ENCODE measurements at places on chromosomes 1 and 21.

DNA sequence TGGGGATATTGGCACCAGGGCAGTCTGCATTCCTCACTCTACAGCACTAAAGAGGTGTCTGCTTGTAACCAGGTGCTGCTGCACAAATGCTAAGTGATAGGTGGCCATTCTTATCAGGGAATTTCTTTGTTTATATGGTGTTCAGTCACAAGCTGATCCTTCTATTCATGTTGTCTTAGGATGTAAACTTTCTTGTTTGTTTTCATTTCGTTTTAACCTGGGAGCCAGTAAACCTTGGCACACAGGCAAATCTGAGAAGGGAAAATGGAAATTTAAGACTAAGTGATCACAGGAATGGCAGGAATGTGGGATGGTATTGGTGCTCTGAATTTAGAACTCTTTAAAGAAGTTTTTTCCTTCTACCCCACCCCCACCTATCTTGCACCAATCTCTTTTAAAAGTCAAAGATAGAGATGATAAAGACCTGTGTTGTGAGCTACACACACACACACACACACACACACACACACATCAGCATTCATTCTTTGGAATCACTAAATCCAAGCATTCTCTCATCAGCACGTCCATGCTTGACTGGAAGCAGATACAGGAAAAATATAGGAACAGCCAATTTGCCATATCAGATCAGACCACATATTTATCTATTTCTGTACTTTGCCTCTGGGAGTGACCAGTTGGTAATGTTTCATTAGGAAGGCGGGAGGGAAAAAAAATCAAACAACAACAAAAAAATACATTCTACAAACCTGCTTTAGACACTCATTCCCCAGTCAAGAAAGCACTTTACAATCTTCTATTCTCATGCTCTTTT is 451.4 kb upstream of the ADGRL2 start:
- DNase-seq, result no peak

- DNase-seq, result no peak
Measured at GRCh38 chr1:27574001-27574781, 29.8 kb downstream of the AHDC1 start.

DNA sequence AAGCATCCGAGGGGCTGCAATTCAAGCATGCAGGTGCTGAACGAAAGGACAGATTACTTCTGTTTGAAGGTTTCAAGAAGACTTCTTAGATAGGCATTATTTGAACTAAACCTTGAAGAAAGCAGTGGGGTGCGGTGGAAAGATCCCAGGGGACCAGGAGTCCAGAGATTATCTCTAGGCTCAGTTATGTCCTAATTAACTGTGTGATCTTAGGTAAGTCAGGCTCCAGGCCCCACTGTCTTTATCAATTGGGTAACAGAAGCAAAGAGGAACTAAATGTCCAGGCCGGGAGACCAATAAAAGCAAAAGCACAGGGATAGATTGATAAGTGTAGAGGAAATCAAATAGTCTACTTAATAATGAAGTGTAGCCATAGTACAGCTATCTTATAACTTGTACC is 72.9 kb upstream of the CDC42BPA start:
- no peak for DNase-seq

GRCh38 chr1:145985502-145986439 is 10.6 kb downstream of the TXNIP start:
- no peak for DNase-seq

All from RCC 7860 (cell line).